ENCODE measurements at places on chromosomes 3 and 15. TPM values are rescaled to one million over a fixed set of nuclear protein-coding genes. Genes with fewer than 3 reads are reported as not detected.

Gene ABHD2
- 95.0 TPM for total RNA-seq

- H3K4me1 ChIP-seq, result peaks cover 69% of the 10 kb centered on the region
- H3K27ac ChIP-seq, result peak overlapping the region; percentile 96
- no peak overlapping the region for H3K4me3 ChIP-seq
- DNase-seq, result no peak
- H3K36me3 ChIP-seq, result peaks cover 11% of the 10 kb centered on the region
- H3K27me3 ChIP-seq, result no peaks in the 10 kb centered on the region
These were observed 20.9 kb downstream of the AMOTL2 start for GRCh38 chr3:134353171-134353825.

DNA sequence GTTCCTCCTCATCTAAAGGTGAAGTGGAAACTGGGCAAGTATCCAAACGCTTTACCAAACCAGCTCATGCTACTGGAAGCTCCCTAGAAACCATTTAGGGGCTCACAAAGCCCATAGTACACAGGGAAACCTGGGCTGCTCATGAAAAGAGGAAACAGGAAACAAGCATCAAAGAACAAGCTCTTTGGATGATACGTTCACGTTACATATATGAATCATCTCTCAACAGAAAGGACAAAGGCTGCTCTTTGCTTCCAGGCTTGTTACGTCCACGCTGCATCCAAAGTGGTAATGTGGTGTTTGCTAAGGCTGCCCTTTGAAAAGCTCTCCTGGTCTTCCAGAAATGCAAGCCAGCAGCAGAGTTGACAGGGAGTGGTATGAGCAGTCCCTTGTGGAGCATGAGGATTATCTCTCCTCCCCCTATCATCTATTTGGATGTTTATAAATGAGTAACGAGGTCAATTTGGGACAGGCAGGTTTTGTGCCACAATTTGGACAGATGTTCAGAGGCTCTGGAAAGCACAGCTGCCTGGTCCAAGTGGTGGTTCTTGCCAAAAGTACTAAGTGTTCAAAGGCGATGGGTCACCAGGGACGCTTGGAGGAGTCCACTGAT is 98.0 kb upstream of the RORA start:
- H3K4me3 ChIP-seq, result no peak overlapping the region
- no peaks in the 10 kb centered on the region for H3K27me3 ChIP-seq
- H3K36me3 ChIP-seq, result no peaks in the 10 kb centered on the region

DNA sequence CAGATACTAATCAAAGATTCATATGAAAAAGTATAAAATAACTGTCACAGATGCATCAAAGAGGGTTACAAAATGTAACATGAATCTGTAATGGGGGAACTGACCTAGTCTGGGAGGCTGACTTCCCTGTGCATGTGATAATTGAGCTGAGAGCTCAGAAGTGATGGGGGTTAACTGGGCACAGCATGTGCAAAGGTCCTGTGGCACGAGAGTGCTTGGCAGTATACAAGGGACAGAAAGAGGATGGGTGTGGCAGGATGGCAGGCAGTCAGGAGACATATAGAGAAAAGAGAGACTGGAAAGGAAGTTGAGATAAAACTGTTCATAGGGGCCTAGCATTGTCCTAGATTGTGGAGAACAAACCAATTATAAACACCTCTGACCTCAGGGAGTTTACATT is 47.8 kb upstream of the IREB2 start:
- H3K36me3 ChIP-seq, result no peaks in the 10 kb centered on the region
- DNase-seq, result no peak
- peaks cover 18% of the 10 kb centered on the region for H3K27me3 ChIP-seq
- H3K4me3 ChIP-seq, result no peak overlapping the region

Measured in Panc1 (cell line).